ENCODE measurements at places on chromosomes 13 and 19. TPM values are rescaled to one million over a fixed set of nuclear protein-coding genes. Genes with fewer than 3 reads are reported as not detected.

B3GNT8 gene
- total RNA-seq = 4.3 TPM

GRCh38 chr13:101967781-101968180 is 434.1 kb downstream of the FGF14 start:
- H3K27ac ChIP-seq = no peak overlapping the region
- H3K27me3 ChIP-seq = no peaks in the 10 kb centered on the region
- no peak for DNase-seq
- H3K4me3 ChIP-seq = no peak overlapping the region
- no peaks in the 10 kb centered on the region for H3K4me1 ChIP-seq
- no peaks in the 10 kb centered on the region for H3K36me3 ChIP-seq

DNA sequence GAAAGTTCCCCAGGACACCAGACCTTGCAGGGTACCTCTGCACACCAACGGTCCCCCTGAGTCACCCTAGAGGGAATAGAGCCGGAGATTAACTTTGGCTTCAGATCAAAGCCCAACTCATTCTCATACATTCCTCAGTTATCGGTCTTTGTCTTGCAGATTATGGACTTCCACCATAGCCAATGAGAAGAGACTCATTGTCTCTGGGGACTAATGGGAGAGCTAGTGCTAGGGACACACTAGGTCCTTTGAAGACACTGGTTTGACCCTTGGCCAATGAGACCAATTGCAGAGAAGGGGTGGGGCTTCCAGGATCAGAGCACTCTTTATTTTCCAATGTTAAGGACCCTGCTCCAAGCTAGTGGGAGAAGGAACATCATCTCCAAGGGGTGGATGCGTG is 6.1 kb downstream of the KLK7 start:
- H3K4me1 ChIP-seq = no peaks in the 10 kb centered on the region
- no peak for DNase-seq
- no peak overlapping the region for H3K27ac ChIP-seq
- H3K36me3 ChIP-seq = no peaks in the 10 kb centered on the region
- H3K27me3 ChIP-seq = peaks cover 7% of the 10 kb centered on the region

SEMA6B gene
- total RNA-seq = not detected

GRCh38 chr13:42272115-42272803 is at the start of gene AKAP11:
Gene AKAP11, plus strand, starts transcription at chr13:42272152. Its CDS starts 14,197 bp downstream, at chr13:42286349.
- peaks cover 25% of the 10 kb centered on the region for H3K36me3 ChIP-seq
- peak; percentile 54 for DNase-seq
- H3K4me3 ChIP-seq = peak within 1 kb of the TSS; percentile 97
- peaks cover 1% of the 10 kb centered on the region for H3K27me3 ChIP-seq
- H3K4me1 ChIP-seq = peaks cover 51% of the 10 kb centered on the region
- H3K27ac ChIP-seq = peak within 1 kb of the TSS; percentile 92

DNA sequence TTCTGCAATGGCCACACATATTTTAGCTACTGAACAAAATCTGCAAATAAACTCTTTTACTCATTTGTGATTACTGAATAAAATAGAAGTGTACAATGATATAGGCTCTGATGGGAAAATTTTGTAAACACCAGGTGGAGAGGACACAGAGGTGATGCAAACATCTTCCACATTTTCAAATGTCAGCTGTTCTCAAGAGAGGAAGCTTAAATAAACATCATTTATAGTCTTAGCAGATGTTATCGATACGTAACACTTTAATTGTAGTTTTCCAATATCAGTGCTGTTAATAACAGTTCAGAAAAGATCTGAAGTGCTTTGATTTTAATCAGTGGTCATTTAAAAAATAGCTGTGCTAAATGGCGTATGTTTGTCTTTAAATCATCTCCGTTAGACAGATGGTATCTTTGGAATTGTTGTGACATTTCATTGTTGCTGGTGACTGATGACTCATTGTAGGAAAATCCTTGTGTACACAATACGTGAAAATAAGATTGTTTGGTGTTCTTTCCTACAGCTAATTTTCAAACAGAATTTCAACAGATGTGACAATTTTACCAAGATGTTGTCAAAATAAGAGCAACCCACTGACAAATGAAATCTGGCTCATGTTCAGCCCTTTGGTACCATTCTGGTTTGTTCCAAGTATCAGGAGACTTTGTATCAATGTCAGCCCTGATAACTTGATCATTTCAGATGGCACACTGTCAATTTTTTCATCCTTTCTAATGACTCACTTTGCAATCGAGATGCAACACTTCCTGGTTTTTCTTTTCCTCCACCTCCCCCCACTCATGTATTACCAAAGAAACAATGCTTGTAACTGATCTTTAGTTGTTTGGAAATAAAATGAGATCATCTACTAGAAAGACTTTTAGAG is 516.0 kb downstream of the DCT start:
- H3K27ac ChIP-seq = no peak overlapping the region
- no peaks in the 10 kb centered on the region for H3K36me3 ChIP-seq
- H3K27me3 ChIP-seq = no peaks in the 10 kb centered on the region
- H3K4me3 ChIP-seq = no peak overlapping the region
- no peaks in the 10 kb centered on the region for H3K4me1 ChIP-seq

DNA sequence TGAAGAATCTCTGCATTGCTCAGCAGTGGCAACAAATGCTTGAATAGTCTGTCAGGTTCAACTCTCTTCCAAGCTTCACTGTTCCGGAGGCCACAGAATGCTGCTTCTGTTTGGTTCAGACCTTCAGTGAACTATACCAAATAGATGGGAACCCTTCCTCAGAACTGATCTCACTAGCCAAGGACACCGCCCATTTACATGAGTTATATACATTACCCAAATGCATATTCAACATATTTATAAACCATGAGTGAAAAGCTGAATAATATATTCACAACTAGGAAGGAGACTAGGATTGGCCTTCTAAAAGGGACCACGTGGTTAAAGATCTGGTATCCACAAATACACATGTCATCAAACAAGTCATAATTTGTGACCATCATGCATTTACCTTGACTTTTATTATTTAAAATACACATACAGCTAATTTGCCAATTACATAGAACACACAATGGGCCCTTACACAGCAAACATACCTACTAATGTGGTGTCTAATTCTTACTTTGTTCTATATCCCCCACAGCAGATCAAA is 49.3 kb downstream of the ENOX1 start:
- no peak overlapping the region for H3K27ac ChIP-seq
- DNase-seq = no peak
- H3K27me3 ChIP-seq = peaks cover 5% of the 10 kb centered on the region
- H3K36me3 ChIP-seq = no peaks in the 10 kb centered on the region
- H3K4me1 ChIP-seq = no peaks in the 10 kb centered on the region

GRCh38 chr19:53086949-53087348 is 16.3 kb downstream of the ZNF160 start:
- no peaks in the 10 kb centered on the region for H3K4me1 ChIP-seq
- DNase-seq = no peak
- H3K36me3 ChIP-seq = peaks cover 94% of the 10 kb centered on the region
- H3K27ac ChIP-seq = no peak overlapping the region
- H3K4me3 ChIP-seq = no peak overlapping the region
- H3K27me3 ChIP-seq = no peaks in the 10 kb centered on the region

DNA sequence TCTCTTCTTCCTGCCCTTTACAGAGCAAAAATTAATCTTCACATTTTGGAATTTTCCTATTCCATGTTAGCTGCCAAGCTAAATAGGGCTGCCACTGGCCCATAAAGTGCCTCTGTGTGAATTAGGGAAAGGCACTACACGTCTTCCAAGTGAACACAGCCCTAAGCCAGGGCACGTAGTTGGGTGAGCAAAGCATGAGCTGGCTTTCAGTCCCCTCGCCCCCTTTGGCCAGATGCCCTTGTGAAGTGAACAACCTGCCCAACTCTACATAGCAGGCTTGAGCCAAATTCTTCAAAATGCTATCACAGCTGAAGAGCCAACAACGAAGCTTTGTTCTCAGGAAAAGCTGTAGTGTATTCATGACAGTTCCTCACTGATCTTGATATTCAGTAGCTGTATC is 213.1 kb downstream of the OXGR1 start:
- H3K27me3 ChIP-seq = no peaks in the 10 kb centered on the region
- no peaks in the 10 kb centered on the region for H3K36me3 ChIP-seq
- H3K4me1 ChIP-seq = no peaks in the 10 kb centered on the region

APLP1 gene
- total RNA-seq = 1.1 TPM

DNA sequence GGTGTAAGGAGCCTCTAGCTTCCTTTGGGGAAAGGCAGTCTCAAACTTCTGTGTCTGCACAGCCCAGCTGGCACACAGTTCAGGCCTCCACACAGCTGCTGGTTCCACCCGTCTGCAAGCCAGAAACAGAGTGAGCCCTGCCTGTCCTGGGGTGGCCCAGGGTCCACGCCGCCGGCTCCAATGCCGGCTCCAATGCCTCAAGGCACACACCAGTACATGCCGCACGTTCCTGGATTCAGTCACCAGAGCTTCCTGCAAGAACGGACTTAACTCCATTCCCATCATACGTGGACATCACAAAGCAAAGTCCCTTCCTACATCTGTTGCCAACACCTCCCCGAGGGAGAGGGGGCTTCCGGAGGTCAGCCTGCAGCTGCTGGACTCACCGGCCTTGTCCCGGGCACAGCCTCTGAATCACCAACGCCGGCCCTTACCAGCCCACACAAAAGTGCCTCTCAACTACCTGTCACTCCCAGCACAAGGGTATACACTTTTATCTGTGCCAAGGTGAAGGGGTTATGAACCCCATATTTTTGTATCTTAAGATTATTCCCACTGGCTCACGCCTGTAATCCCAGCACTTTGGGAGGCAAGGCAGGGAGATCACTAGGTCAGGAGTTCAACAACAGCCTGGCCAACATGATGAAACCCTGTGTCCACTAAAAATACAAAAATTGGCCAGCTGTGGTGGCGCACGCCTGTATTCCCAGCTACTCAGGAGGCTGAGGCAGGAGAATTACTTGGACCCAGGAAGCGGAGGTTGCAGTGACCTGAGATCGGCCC is 8.5 kb downstream of the SH3GL1 start:
- H3K27ac ChIP-seq = no peak overlapping the region
- DNase-seq = no peak
- no peaks in the 10 kb centered on the region for H3K27me3 ChIP-seq
- peaks cover 55% of the 10 kb centered on the region for H3K4me1 ChIP-seq

DNA sequence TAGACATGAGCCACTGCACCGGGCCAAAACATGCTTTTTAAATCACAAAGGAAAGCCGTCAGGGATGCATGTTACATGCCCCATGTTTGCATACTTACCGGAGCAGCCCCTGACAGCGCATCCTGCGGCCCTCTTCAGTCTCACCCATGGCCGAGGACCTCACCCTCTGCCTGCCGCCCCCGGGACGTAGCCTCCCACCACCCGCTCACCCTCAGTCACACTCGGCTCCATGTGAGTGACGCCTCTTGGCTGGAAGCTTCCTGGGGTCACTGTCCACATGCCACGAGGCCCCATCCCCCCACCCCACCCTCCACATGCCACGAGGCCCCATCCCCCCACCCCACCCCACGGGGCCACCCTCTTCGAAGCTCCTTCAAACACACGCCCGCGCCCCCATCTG is 46.1 kb upstream of the SPACA7 start:
- H3K4me3 ChIP-seq = no peak overlapping the region
- no peak for DNase-seq
- H3K27ac ChIP-seq = no peak overlapping the region
- peaks cover 18% of the 10 kb centered on the region for H3K27me3 ChIP-seq

DNA sequence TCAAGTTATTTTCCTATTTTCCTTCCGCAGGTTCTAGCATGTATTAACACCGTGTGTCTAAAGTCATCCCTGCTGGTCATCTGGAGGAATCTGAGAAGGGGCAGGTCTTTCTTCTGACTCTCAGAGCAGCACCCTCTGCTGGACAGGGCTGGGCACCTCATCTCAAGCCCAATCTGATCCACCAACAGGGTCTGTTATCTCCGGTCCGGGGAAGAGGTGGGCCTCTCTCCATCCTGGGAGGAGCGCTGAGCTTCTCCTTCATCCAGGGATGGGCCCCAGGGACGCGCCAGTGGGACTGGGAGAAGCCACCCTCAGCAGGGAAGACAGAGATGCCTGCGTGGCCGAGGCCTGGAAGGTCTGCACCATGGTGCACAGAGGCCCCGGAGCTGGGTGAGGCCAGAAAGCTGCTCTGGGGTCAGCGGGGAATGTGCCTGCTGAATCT is 26.0 kb upstream of the ZNF331 start:
- H3K4me1 ChIP-seq = no peaks in the 10 kb centered on the region
- H3K4me3 ChIP-seq = no peak overlapping the region
- peak; percentile 33 for DNase-seq
- H3K27me3 ChIP-seq = no peaks in the 10 kb centered on the region
- no peaks in the 10 kb centered on the region for H3K36me3 ChIP-seq

- no peak overlapping the region for H3K4me3 ChIP-seq
- H3K4me1 ChIP-seq = no peaks in the 10 kb centered on the region
- no peak for DNase-seq
- no peaks in the 10 kb centered on the region for H3K27me3 ChIP-seq
- H3K36me3 ChIP-seq = no peaks in the 10 kb centered on the region
- no peak overlapping the region for H3K27ac ChIP-seq
These were observed 353.2 kb downstream of the SPRY2 start for GRCh38 chr13:79987761-79988160.

STAP2 gene
- 8.3 TPM for total RNA-seq

GRCh38 chr13:111429064-111429558 is 108.7 kb downstream of the TEX29 start:
- H3K4me1 ChIP-seq = no peaks in the 10 kb centered on the region
- H3K36me3 ChIP-seq = no peaks in the 10 kb centered on the region
- H3K27ac ChIP-seq = no peak overlapping the region
- peaks cover 27% of the 10 kb centered on the region for H3K27me3 ChIP-seq
- peak; percentile 27 for DNase-seq

DNA sequence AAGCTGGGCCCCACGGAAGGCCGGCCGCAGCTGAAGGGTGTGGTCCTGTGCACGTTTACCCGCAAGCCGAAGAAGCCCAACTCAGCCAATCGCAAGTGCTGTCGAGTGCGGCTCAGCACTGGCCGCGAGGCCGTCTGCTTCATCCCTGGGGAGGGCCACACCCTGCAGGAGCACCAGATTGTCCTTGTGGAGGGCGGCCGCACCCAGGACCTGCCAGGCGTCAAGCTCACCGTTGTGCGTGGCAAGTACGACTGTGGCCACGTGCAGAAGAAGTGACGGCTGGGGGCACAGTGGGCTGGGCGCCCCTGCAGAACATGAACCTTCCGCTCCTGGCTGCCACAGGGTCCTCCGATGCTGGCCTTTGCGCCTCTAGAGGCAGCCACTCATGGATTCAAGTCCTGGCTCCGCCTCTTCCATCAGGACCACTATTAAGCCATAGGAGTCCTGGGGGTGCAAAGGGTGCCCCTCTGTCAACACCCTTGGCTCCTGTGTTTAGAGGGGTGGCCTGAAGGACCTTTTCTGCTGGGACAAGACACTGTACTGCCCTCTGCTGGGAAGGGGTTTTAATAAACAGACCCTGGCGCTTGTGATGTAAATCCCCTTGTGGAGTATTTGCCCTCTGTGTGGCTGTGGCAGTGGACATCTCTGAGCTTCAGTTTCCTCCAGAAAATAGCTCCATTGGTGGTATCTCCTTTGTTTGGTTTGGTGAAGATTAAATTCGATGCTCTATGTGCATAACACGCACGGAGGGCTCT is 1.9 kb downstream of the MRPS12 start:
- no peak overlapping the region for H3K4me3 ChIP-seq
- H3K27ac ChIP-seq = no peak overlapping the region
- H3K27me3 ChIP-seq = no peaks in the 10 kb centered on the region
- peaks cover 29% of the 10 kb centered on the region for H3K36me3 ChIP-seq

GRCh38 chr13:46535825-46536224 is 17.1 kb upstream of the LRCH1 start:
- no peak overlapping the region for H3K27ac ChIP-seq
- no peak for DNase-seq
- peaks cover 6% of the 10 kb centered on the region for H3K4me1 ChIP-seq
- no peak overlapping the region for H3K4me3 ChIP-seq
- H3K36me3 ChIP-seq = no peaks in the 10 kb centered on the region
